ENCODE measurements at places on chromosomes 11 and 22. TPM values are rescaled to one million over a fixed set of nuclear protein-coding genes. Genes with fewer than 3 reads are reported as not detected.

- ATAC-seq: no peak
Observed at GRCh38 chr11:130157101-130157500, 2.5 kb upstream of the ST14 start.

- no peak for ATAC-seq
Observed at GRCh38 chr11:12829540-12830314, 155.5 kb downstream of the TEAD1 start.

- peak; percentile 23 for ATAC-seq
Observed at GRCh38 chr22:20155330-20156041, 4.6 kb upstream of the CCDC188 start.

IL17REL gene
- 0.42 TPM for total RNA-seq

GRCh38 chr22:41873391-41873790 lies 40.5 kb downstream of the SREBF2 start:
- ATAC-seq: peak; percentile 90

- no peak for ATAC-seq
Observed at GRCh38 chr22:44901301-44901700, 108.5 kb downstream of the PHF21B start.

- ATAC-seq: no peak
Observed at GRCh38 chr22:30568137-30568805, 6.2 kb downstream of the GAL3ST1 start.

PDGFD gene
- total RNA-seq: not detected

- no peak for ATAC-seq
Observed at GRCh38 chr22:50249341-50250248, 1.5 kb downstream of the HDAC10 start.

DNA sequence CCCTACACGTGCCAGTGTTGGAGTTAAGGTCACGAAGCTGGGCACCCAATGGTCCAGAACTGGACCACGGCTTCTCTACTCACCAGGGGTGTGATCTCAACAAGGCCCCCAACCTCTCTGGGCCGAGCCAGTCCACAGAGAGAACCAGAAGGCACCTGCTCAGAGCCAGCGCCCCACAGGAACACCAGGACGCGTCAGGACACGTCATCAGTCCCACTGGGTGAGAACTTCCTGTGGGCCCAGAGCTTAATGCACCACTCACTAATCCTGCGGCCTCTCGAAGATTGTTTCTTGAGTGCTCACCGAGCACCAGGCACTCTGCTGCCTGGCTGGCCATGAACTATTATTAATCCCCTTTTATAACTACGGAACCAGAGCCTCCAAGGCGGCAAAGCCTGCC lies 10.1 kb downstream of the PHF21B start:
- no peak for ATAC-seq

LDHAL6A gene
- not detected for total RNA-seq

DNA sequence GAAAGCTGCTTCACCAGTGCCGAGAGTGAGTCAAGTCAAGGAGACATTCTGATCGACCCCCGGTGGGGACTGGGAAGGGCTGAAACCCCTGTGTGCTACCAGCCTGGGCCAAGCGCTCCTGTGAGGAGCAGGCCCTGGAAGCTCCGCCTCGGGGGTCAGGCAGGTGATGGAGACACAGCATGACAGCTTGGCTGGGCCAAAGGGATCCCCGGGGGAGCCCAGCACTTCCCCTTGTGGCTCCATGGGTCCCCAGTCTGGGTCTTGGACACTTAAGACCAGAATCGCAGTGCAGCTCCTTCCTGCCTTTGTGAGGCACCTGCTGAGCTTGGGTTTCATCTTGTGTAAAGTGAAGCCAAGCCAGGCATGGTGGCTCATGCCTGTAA lies 89.2 kb downstream of the MORC2 start:
- ATAC-seq: no peak

- ATAC-seq: no peak
Observed at GRCh38 chr11:62933750-62934495, 12.8 kb upstream of the CHRM1 start.

DNA sequence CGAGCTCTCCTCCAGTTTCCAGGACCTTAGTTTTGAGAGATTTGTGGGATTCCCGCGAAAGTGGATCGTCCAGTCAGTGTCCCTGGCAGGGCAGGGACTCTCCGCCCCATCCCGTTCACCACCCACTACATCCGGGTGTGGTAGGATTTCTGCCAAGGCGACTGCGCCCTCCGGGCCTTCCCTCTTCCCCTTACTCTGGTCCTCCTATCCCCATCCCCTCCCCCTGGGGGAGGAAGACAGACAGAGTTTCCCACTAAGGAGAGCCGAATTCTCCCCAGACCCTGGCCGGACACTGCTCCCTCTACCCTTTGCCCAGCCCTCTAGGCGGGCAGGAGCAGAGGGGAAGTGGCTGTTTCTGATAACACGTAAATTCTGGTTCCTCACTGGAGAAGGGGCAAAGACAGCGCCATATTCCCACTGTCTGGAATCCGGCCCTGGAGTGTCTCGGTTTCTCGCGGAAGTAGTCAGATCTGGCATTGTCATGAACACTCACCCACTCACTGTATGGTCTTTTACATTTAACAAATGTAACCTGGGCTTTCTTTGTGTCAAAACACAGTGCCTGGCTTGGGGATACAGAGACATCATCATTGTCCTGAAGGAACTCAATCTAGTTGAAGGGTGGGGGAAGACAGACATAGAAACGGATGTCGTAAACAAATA lies 1.1 kb upstream of the NECTIN1 start:
- ATAC-seq: no peak

DNA sequence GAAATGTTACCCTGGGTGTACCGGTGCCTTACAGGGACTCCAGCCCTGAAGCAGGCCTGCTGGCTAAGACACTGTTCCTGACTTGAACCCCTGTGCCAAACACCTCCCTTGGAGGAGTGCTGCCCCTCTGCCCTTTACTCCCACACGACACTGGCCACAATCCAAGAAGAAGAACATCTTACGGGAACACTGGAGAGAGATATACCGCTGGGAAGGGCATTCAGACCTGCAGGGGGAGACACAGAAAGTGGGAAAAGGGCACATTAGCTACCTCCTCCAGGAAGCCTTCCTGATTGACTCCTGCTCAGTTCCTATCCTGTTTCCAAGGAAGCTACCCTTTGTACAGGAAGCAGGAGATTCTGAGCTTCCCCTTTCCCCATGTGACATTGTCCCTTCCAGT lies 18.7 kb downstream of the TMPRSS13 start:
- ATAC-seq: no peak
